ENCODE measurements at places on chromosomes 11 and 22.

- DNase-seq = no peak
Measured at GRCh38 chr22:42797011-42797410, 60.1 kb downstream of the ARFGAP3 start.

GRCh38 chr11:198236-198806 lies 5.4 kb downstream of the SCGB1C1 start:
- DNase-seq = no peak

GRCh38 chr22:39662686-39663052 lies 92.1 kb downstream of the CACNA1I start:
- DNase-seq = no peak

- DNase-seq = no peak
Measured at GRCh38 chr11:10893714-10894151, 35.9 kb upstream of the ZBED5 start.

- DNase-seq = no peak
Measured at GRCh38 chr11:87036756-87037449, 831 bp upstream of the TMEM135 start.

DNA sequence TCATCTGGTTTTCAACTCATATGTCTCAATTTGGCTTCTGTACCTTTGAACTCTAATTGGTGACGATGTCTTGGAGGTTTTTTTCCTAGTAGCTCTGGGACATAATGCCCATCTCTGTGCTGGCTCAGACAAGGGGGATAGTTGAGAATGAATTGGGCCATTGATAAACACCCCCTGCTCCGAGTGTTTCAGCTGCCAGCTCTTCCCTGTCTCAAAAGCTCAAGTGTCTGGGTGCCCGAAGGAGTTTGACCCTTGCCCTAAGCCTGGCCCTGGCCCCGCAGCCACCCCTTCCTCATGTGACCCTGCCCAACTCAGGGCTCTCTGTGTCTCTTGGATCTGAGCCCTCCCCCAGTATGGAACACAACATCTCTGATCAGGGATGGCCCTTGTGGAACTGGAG lies 3.0 kb downstream of the INSC start:
- DNase-seq = no peak

DNA sequence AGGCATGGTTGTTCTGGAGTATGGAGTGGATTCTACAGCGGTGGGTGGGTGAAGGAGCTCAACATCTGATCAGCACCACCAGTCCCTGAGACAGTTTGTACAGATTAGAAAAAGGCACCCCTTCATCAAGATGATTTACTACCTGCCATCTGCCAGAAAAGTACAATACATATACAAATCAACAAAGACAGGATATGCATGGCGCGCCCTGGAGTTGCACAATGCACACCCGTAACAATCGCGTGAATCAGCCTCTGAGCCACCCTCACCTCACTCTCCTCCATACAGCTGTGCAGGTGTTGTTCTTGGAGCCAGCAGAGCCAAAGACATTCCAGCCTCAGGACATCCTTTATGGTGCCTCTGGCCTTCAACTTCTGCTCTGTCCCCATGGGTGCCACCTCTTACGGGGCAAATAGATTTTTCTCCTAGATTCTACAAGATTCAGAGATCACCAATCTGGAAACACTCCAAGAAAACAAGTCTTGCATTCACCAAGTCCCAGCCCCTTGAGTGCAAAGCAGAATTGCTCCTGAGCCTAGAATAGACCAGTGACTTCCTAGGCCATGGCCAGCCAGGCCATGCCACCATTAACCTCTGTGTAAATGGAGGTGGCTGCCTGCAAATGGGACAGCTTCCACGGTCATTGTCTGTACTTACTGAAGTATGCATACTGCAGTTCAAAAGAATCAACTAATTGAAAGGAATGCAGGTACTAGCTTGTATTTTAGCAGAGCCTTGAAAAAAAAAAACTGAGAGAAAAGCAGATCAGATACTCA lies 490.9 kb downstream of the SOX6 start:
- no peak for DNase-seq

- no peak for DNase-seq
Measured at GRCh38 chr22:45473626-45474237, 29.0 kb upstream of the FBLN1 start.

- no peak for DNase-seq
Measured at GRCh38 chr22:28978863-28979796, 82.5 kb downstream of the C22orf31 start.

- DNase-seq = no peak
Measured at GRCh38 chr11:45185228-45185729, 38.8 kb downstream of the PRDM11 start.

DNA sequence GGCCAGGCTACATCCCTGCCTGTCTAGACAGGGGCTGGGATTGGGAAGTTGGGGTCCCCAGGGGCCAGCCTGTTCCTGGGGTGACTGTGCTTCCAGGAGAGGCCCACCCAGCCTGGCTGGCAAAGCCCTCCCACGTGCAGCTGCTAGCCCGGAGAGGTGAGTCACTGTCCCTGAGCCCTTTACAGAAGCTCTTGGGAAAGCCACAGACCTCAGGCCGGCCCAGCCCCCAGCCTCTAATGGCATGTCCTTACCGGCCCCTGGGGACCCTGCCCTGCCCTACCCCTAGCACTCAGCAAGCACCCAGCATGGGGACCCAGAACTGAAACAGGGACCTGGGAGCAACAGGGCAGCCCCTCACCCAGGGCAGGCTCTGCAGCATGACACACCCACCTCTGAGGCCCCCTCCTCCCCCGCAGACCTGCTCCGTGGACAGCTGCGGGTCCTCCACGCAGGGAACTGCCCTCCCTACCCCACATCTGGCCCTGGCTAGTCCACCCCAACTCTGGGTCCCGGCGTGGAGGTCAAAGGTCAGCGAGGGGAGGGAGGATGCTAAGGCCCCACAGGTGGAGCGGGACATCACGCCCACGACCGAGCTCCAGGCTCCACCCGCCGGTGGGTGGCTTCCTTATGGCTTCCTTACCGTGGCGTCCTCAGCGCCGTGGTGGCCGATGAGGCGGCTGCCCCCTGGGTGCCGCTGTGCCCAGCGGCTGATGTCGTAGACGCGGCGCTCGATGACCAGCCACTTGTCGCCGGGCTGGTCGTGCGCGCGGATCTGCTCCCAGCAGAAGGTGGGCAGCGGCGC lies 615 bp downstream of the FADS3 start:
- peak; percentile 30 for DNase-seq

DNA sequence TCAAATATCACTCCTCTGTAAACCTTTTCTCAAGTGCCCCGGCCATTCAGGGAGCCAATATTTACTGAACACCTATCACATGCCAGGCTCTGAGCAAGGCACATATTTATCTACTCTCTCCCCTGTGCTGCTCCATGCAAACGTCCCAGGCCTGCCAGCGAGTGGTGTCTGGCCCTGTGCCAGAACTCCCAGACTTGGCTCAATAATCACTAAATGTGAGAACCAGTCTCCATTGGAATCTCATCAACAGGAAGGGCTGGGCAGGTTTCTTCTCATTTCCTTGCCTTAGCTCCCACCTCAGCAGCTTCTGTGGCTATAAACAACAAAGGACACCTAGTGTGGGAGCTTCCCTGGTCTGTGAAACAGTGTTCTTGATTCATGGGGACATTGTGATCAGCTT lies 21.7 kb downstream of the RASSF10 start:
- no peak for DNase-seq

- DNase-seq = no peak
Measured at GRCh38 chr11:72525466-72525865, 91.1 kb upstream of the CLPB start.

DNA sequence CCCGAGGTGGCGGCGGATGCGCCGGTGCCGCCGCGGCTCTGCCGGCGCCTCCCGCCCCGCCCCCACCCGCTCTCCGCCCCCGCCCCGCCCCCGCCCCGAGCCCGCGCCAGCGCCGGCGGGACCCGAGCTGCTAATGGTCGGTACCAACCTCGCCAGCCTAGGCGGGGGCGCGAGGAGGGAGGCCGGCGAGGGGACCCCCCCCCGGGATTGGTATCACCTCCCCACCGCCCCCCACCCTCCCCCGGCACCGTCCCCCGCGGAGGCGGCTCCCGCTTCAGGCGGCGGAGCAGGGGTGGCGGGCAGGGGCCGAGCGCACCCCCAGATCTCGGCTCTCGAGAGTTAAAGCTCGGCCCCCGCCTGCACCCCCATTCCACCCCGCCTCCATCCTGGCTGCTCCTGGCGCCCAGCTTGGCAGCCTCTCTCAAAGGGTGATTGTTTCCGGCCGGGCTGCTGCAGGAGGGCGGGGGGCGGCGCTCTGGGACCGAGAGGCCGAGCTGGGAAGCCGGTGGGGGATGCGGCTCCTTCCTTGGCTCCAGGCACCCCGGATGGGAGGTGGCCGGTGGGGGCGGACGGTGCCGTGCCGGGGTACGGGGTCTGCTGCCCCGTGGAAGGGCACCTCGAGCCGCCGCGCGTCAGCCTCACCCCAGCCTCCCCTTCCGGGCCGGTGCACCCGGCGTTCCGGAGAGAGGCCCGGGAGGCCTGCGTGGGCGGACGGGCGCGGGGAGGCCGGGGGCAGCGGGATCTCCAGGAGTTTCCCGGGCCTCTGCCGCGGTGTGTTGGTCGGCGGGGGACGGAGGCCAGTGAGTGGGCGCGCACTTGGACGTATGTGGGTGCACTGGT lies at the start of gene B3GAT1:
TSS of gene B3GAT1 (minus strand) at position 40 of the 840 bp plus-strand sequence. CDS start 24,583 bp downstream, outside the sequence.
- peak; percentile 24 for DNase-seq

DNA sequence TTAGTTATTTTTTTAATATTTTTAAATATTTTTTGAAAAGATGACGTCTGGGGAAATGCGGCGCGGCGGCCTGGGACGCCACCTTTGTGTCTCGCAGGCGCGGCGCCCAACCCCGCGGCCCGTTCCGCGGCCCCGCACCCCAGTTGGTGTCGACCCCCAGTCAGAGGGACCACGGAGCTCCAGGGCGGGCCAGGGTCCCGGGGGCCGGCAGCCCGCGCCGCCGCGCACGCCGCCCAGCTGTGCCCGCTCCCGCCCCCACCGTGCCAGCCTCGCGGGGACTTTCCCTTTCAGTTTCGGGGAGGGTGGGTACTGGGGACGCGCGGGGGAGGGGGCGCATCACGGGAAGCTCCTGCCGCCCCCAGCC lies 1.6 kb downstream of the CCND1 start:
- DNase-seq = peak; percentile 18

DNA sequence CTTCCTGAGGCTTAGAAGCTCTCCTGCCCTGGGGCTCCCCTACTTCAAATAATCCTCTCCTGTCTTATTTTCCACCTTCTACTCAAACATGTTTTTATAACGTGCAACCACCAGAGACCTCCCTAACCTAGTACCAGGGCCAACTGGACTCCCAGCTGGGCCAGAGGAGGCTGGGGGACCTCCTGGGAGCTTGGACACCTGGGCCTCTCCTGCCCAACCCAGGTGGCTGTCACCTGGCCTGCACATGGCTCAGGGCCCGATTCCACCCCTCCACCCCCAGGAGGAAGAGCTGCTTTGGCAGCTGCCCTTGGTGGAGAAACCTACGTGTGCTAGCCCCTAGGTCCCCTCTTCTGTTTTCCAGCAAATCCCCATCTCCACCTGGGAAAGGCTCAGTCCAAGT lies 105.2 kb downstream of the ABTB2 start:
- DNase-seq = no peak

- no peak for DNase-seq
Measured at GRCh38 chr11:70675697-70676374, 277.5 kb downstream of the CTTN start.

GRCh38 chr11:119110439-119110838 lies 3.3 kb downstream of the C2CD2L start:
- DNase-seq = no peak

GRCh38 chr22:42743501-42743991 lies 22.9 kb upstream of the A4GALT start:
- no peak for DNase-seq

DNA sequence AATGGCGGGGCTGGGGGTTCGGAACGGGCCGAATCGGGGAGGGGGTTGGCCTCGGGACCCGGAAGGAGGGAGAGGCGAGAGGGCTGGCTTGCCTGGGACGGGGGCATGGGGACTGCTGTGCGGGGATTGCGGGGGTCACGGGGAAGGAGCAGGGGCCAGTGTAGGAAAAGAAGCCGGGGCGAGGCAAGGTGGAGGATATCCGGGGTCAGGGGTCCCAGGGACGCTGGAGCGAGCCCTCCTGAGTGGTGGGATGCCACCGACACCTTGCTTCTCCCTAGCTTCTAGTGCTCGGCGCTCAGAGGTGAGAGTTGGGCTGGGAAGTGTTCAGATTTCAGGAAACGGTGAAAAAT lies 426 bp upstream of the GDPD5 start:
- no peak for DNase-seq

DNA sequence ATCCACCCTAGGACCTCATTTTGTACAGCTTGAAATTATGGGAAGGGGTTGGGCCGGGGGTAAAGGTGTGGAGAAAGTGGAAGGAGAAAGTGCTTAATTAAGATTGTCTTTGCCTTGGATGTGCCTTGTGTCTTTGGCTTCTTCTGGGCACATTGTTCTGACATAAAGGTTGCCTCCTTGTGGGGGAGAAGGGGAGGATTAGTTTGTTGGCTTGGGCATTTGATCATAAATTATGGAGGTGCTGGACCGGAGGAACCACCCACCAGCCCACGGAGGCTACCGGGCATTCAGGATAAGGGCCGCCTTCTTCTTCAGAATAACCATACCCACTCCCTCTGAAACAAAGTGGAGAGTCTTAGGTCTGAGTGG lies 1.3 kb downstream of the PAFAH1B2 start:
- no peak for DNase-seq

DNA sequence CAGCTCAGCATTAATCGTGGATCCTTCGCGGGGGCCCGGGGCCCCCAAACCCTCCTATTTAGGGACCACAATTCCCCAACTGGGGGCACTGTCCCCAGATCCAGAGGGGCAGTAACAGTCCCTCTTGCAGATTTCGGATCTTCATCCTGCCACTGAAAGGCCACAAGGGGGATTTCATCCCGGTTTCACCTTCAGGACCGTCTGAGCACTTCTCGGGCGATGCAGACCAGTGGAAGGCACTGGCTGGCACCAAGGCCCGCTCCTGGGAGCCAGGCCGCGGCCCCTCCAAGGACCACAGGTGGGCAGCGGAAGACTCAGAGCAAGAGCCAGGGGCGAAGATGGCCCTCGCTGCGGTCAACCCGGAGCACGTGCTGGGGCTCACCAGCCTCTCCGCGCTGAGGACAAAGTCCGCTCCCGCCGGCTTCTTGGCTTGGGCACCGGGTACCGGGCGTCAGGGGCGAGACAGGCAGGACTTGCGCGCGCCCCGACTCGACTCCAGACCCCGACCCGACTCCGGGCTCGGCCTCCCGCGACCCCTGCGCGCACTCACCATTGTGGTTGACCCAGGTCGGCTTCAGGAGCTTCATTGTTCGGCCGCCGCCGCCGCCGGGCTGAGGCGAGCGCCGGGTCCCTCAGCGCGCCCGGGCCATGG lies 517 bp downstream of the HIRA start:
- DNase-seq = peak; percentile 27

All from T-helper 2 cell treated with Interferon-gamma antibody and Interleukin-4, amounts not matched to agents 5 μg/mL and 100 μg/mL, for 36 hours (primary cell).